NCI-H748 treated with DMSO at 0.1 percent for 48 hours (cell line): ENCODE measurements at places on chromosomes 16 and 17.

DNA sequence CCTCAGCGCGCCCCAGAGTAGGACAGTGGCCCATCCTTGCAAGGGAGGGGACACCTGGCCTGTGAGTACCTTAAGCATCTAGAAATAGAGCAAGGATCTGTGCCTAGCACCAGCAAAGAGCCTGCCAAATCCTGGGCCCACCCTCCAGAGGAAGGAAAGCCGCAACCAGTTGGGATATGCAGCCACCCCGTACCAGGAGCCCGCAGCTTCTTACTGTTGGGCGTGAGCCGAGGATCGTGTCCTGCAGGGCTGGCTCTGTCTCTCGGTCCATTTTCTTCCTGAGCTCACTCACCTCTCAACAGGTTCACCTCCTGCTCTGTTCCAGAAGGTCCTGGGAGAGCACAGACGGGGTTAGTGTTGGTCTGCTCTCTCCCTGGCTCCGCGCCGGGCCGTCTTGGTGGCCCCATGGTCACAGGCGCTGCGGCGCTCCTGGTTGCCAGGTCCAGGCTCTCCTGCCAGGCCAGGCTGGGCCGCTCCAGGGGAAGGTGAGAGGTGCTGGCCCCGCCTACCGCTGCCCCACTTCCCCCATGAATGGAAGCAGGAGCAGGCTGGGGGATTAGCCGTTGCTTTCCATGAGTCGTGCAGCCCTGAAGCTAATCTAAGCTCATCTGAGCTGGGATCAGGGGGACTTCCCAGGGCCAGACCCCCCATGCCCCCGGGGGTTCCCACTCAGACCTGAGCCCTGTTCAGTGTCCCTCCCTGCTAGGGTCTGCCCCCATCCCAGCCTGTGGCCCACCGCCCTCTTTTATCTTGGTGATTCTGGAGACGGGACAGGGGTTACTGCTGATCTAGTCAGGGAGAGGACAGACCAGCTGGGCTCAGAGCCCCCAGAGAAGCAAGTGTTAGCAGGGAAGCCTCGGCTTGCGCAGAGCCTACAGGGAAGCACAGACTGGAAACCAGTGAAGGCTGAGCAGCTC lies 12.7 kb downstream of the ENDOV start:
- no peak for DNase-seq

- no peak for DNase-seq
Measured at GRCh38 chr17:71970312-71970711, 150.5 kb upstream of the SOX9 start.

DNA sequence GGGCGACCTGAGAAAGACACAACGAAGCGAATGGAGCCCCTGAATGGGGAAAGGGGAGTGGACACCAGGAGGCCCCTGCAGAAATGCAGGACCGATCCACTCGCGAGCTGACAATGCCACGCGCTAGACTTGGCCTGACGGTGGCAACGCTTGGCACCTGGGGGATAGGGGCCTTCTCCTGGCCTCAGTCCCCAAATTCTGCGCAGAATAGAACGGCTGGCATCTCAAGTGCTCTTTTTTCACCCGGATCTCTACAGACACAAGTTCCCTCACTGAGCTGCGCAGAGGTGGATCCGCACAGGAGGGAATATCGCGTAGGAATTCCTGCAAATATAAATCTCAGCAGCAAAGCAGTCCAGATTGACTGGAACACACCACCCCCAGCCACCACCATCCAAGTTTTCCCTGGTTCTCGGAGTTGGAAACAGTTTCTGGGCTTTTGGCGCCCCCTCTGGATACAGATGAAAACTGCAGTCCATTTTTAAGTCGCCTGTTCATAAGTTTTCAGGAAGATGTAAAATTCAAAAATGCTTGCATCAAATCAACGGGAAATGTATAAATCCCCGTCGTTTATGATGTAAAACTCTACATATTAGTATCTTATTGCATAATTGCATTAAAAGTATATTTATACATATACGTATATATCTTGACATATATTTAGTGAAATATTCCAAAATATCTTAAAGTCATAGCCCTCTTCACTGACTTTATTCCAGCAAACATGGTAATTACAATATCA lies 2.3 kb upstream of the SOX9 start:
- peak; percentile 61 for DNase-seq

DNA sequence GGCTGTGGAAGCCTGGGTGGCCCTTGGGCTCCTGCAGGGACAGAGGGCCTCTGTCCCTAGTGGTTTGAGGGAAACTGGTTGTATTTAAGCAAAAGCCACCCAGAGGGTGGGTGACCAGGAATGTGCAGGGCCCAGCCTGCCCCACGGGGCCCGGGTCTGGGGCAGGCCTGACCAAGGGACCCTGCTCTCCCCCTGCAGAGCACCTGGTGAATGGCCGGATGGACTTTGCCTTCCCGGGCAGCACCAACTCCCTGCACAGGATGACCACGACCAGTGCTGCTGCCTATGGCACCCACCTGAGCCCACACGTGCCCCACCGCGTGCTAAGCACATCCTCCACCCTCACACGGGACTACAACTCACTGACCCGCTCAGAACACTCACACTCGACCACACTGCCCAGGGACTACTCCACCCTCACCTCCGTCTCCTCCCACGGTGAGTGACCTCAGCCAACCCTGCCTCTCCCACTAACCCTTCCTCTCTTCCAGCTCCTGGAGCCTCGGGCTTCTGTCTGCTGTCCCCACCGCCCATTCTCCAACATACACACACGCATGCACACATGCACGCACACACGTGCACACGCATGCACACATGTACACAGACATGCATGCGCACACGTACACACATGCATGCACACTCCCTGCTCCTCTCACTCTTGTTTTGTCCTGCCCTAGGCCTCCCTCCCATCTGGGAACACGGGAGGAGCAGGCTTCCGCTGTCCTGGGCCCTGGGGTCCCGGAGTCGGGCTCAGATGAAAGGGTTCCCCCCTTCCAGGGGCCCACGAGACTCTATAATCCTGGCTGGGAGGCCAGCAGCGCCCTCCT lies 10.4 kb downstream of the GALK1 start:
- no peak for DNase-seq
